ENCODE measurements at places on chromosomes 6 and 20.

- no peak for ATAC-seq
Observed at GRCh38 chr6:69580706-69581105, 216.1 kb downstream of the LMBRD1 start.

GRCh38 chr6:19342616-19343015 lies 494.6 kb upstream of the ID4 start:
- ATAC-seq, result no peak

DNA sequence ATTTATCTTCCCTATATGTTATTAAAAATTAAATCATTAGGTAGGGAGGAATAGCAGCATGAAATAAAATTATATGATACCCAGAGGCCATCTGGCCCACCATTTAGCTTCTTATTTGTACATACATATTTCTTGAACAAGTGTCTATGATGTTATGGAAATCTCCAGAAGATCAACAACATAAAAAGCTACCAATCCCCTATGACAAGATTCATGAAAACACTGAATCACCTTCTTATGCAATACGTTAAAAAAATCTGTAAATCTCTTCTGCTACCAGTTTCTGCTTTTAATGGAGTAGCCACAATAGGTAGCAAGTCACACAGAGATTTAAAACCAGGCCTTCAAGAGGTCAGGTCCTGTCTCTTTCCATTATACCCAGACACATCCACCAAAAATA lies 125.8 kb upstream of the ENPP5 start:
- no peak for ATAC-seq

DNA sequence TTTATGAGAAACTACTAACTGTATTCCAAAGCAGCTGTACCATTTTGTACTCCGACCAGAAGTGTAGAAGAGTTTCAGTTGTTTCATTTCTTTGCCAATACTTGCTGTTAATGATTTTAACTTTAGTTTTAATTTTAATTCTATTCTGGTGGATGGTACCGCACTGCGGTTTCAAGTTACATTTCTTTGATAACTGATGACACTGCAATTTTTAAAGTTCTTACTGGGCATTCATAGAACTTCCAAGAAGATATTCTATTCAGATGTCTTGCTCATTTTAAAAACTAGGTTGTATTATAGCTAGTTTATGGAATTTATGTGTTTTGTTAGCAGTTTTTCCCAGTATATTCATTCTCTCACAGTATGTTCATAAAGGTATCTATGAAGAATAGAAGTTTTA lies 63.8 kb upstream of the LYRM2 start:
- ATAC-seq, result no peak

- peak; percentile 29 for ATAC-seq
Observed at GRCh38 chr6:47810885-47811284, 29.1 kb downstream of the OPN5 start.

DNA sequence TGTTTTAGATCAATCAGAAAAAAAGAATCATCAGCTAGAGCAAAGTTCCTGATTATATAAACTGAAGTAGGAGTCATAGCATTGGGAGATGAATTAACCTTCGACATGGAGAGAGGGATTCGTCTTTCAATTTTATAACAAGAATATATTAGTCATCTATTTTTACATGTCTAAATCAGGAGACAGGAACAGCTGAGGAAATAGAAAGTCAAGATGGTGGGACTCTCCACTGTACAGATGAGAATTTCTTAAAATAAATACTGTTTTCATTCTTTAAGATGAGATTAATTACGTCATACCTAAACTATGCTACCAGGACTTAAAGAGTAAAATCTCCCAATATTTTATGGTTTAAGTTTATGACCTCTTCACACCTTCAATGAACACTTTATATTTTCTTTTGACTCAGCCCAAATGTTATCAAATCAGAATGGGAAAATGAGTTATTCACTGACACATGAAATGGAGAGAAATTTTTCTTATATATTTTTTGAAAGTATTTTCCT lies 1137.7 kb downstream of the EPHA7 start:
- ATAC-seq, result no peak

- no peak for ATAC-seq
Observed at GRCh38 chr6:3938715-3939367, 89.7 kb downstream of the FAM50B start.

- ATAC-seq, result no peak
Observed at GRCh38 chr20:19791887-19792286, 33.8 kb downstream of the RIN2 start.

DNA sequence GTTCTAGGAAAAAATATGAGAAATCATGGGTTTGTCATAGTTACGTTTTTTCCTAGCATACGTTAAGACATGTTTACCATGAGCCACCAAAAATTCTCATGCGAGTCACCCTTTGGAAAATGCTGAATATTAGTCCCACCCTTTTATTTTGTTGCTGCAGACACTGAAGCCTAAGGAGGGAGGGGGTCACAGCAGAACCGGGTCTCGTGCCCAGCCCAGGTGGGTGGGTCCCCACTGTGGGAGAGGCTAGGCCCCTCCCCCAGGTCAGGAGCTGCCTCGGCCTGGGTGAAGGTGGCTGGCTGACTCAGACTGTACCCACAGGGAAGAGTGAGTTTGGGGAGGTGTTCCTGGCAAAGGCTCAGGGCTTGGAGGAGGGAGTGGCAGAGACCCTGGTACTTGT lies 26.2 kb upstream of the SRF start:
- no peak for ATAC-seq

GRCh38 chr20:38812182-38812581 lies 6.7 kb downstream of the PPP1R16B start:
- peak; percentile 20 for ATAC-seq

DNA sequence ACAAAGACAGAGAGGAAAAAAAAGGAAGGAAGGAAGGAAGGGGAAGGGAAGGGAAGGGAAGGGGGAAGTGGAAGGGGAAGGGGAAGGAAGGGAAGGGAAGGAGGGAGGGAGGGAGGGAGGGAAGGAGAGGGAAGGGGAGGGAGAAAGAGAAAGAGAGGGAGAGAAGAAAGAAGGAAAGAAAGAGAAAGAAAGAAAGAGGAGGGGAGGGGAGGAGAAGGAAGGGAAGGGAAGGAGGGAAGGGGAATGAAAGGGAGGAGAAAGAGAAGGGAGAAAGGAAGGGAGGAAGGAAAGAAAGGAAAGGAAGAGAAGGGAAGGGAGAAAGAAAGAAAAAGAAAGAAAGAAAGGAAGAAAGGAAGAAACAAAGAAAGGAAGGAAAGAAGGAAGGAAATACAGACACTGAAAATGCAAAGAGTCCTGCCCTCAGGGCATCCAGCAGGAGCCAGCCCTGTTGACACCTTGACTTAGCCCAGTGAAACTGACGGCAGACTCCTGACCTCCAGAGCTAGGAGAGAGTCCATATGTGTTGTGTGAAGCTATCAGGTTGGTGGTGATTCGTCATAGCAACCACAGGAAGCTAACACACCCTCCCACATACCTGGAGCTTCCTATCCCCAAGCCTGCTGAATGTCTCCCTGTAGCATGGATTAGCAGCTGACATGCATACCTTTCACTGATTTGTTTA lies 58.7 kb upstream of the SULF2 start:
- no peak for ATAC-seq
